ENCODE measurements at places on chromosomes 3 and 15. TPM values are rescaled to one million over a fixed set of nuclear protein-coding genes. Genes with fewer than 3 reads are reported as not detected.

Gene LSG1
- 59.9 TPM for total RNA-seq

Gene TRIM42
- total RNA-seq, result not detected

Gene NAALADL2
- total RNA-seq, result 1.6 TPM

Gene GABRG3
- 0.24 TPM for total RNA-seq

Gene TNNC1
- total RNA-seq, result 7.7 TPM

Gene DLEC1
- 2.0 TPM for total RNA-seq

Gene AADAC
- not detected for total RNA-seq

Gene DNASE1L3
- total RNA-seq, result not detected

GRCh38 chr3:71513081-71513480 is 70.4 kb downstream of the FOXP1 start:
- DNase-seq, result no peak
- H3K4me3 ChIP-seq, result no peak overlapping the region
- H3K36me3 ChIP-seq, result no peaks in the 10 kb centered on the region
- no peaks in the 10 kb centered on the region for H3K27me3 ChIP-seq

GRCh38 chr3:189624130-189624529 is 7.1 kb upstream of the TP63 start:
- no peak for DNase-seq
- no peak overlapping the region for H3K27ac ChIP-seq
- H3K4me1 ChIP-seq, result no peaks in the 10 kb centered on the region
- H3K4me3 ChIP-seq, result no peak overlapping the region
- no peaks in the 10 kb centered on the region for H3K27me3 ChIP-seq

DNA sequence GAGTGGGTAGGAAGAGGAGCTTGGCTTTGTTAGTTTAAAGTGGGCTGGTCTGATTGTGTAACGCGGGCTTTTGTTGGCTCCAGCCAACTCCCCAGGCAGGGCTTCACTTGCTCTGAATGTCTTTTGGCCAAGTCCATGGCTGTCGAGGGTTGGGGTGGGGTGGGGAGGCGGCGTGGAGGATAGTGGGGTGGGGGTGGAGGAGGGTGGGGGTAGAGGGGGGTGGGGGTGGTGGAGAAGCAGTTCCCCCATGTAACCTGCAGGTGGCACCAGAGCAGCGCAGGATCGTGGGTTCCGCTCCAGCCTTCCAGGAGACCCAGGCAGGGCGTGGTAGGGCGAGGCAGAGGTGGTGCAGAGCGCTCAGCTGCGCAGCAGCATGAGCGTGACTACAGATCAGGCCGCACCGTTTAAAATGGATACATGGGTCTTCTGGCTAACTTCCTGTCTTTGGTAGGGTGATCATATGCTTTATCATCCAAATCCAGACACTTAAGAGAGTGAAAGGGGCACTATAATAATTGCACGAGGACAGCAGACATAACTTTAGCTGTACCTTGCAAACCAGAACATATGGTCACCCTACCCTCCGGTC is 28.3 kb downstream of the GOLGA6A start:
- no peaks in the 10 kb centered on the region for H3K36me3 ChIP-seq
- no peak overlapping the region for H3K4me3 ChIP-seq
- peak; percentile 80 for DNase-seq
- no peak overlapping the region for H3K27ac ChIP-seq
- H3K4me1 ChIP-seq, result no peaks in the 10 kb centered on the region

- no peak overlapping the region for H3K4me3 ChIP-seq
- no peaks in the 10 kb centered on the region for H3K4me1 ChIP-seq
- no peak for DNase-seq
- no peaks in the 10 kb centered on the region for H3K27me3 ChIP-seq
Observed at GRCh38 chr3:152330559-152330958, 61.8 kb downstream of the MBNL1 start.

GRCh38 chr3:146227486-146227885 is 23.4 kb downstream of the PLSCR4 start:
- H3K4me1 ChIP-seq, result no peaks in the 10 kb centered on the region
- DNase-seq, result no peak
- peaks cover 5% of the 10 kb centered on the region for H3K36me3 ChIP-seq
- H3K27me3 ChIP-seq, result no peaks in the 10 kb centered on the region

DNA sequence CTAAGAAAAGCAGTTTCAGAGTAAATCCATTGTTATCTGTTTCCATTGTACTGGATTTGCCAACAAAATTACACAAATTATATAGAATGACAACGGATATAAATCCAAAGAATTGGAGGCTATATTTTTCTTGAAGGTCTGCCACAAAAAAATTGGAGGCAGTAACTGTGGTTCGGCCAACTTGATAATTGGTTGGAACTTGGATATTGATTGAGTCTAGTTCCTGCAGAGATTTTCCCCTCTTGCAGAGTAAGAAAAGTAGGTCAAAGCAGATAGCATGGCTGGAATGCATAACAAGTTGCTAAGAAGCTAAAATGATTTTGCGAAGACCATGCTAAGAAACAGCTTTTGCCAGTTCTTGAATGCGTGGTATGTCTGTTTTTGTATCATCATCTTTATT is 269.6 kb upstream of the CFAP20DC start:
- no peak for DNase-seq
- H3K36me3 ChIP-seq, result no peaks in the 10 kb centered on the region
- no peaks in the 10 kb centered on the region for H3K4me1 ChIP-seq
- no peak overlapping the region for H3K4me3 ChIP-seq
- H3K27me3 ChIP-seq, result no peaks in the 10 kb centered on the region

GRCh38 chr3:41272667-41273066 is 73.4 kb downstream of the CTNNB1 start:
- H3K4me3 ChIP-seq, result no peak overlapping the region
- H3K36me3 ChIP-seq, result peaks cover 8% of the 10 kb centered on the region
- no peaks in the 10 kb centered on the region for H3K4me1 ChIP-seq
- DNase-seq, result no peak

DNA sequence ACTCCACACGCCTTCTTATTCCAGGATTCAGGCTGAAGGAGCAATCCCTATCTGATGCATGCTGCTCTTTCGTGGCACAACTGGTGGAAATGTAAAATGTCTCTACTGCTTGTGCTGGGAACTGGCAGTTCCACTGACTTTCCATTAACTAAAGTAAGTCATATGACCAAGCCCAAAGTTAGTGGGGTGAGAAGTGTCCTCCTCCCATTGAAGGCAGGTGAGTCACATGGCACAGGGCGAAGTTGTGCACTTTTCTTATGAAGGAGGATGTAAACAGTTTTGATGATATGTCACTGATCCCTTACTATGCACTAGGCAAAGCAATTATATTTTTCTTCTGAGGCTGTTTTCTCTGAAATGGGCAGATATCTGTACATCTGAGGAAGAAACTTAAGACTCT is 51.6 kb downstream of the SLC7A14 start:
- no peaks in the 10 kb centered on the region for H3K4me1 ChIP-seq
- no peak overlapping the region for H3K27ac ChIP-seq
- no peaks in the 10 kb centered on the region for H3K36me3 ChIP-seq
- H3K4me3 ChIP-seq, result no peak overlapping the region
- no peak for DNase-seq

- DNase-seq, result no peak
- H3K36me3 ChIP-seq, result peaks cover 13% of the 10 kb centered on the region
- no peaks in the 10 kb centered on the region for H3K4me1 ChIP-seq
- no peaks in the 10 kb centered on the region for H3K27me3 ChIP-seq
Observed at GRCh38 chr15:52137432-52138357, 25.1 kb upstream of the BCL2L10 start.

DNA sequence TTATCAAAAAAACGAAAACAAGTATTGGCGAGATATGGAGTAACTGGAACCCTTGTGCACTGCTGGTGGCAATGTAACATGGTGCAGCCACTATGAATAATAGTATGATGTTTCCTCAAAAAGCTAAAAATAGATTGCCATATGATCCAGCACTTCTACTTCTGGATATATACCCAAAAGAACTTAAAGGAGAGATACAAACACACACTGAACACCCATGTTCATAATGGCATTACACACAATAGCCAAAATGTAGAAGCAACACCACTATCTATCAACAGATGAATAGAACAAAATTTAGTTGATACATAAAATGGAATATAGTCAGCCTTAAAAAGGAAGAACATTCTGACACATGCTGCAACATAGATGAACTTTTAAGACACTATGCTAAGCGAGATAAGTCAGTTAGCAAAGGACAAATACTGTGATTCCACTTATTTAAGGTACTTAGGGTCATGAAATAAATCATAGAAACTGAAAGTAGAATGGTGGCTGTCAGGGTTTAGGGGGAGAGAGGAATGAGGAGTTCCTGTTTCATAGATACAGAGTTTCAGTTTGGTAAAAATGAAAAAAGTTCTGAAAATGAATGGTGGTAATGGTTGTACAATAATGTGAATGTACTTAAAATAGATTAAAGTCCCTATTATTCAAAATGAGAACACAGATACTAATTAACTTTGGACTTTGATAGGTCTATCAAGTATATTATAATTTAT is 59.4 kb upstream of the IMPG2 start:
- H3K27me3 ChIP-seq, result no peaks in the 10 kb centered on the region
- no peak for DNase-seq
- no peak overlapping the region for H3K4me3 ChIP-seq
- H3K36me3 ChIP-seq, result no peaks in the 10 kb centered on the region
- no peaks in the 10 kb centered on the region for H3K4me1 ChIP-seq

- no peak overlapping the region for H3K4me3 ChIP-seq
- H3K27me3 ChIP-seq, result no peaks in the 10 kb centered on the region
- no peaks in the 10 kb centered on the region for H3K36me3 ChIP-seq
- no peak for DNase-seq
Observed at GRCh38 chr3:97999103-97999502, 26.9 kb upstream of the RIOX2 start.

- no peak overlapping the region for H3K27ac ChIP-seq
- no peaks in the 10 kb centered on the region for H3K4me1 ChIP-seq
- H3K27me3 ChIP-seq, result no peaks in the 10 kb centered on the region
- no peak for DNase-seq
Observed at GRCh38 chr3:166177130-166177529, 339.9 kb upstream of the BCHE start.

GRCh38 chr3:54936561-54936960 is 8.7 kb upstream of the LRTM1 start:
- H3K27ac ChIP-seq, result no peak overlapping the region
- H3K27me3 ChIP-seq, result no peaks in the 10 kb centered on the region
- no peak overlapping the region for H3K4me3 ChIP-seq
- H3K36me3 ChIP-seq, result no peaks in the 10 kb centered on the region
- no peak for DNase-seq

DNA sequence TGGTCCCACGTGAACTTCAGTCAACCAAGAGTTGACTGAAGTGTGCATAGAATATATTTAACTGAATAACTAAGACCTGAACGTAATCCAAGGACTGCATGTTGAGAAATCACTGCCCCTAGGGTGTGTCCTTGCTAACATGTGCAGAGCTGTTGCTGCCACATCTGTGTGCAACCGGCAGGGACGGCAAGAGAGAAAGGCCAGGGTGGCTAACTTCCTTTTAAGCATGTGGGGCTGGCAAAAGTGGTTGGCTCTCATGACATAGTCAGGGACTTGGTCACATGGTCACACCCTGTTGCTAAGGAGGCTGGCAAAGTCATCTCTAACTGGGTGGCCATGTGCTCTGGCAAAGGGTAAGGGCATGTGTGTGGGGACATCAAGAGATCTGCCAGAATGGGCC is 52.4 kb downstream of the GASK1A start:
- no peak overlapping the region for H3K27ac ChIP-seq
- H3K27me3 ChIP-seq, result no peaks in the 10 kb centered on the region
- H3K4me1 ChIP-seq, result no peaks in the 10 kb centered on the region
- DNase-seq, result no peak
- H3K4me3 ChIP-seq, result no peak overlapping the region
- no peaks in the 10 kb centered on the region for H3K36me3 ChIP-seq

GRCh38 chr3:114214542-114215341 is 22.6 kb downstream of the ZNF80 start:
- H3K4me3 ChIP-seq, result no peak overlapping the region
- H3K4me1 ChIP-seq, result peaks cover 9% of the 10 kb centered on the region
- no peaks in the 10 kb centered on the region for H3K36me3 ChIP-seq
- DNase-seq, result no peak
- H3K27me3 ChIP-seq, result no peaks in the 10 kb centered on the region

DNA sequence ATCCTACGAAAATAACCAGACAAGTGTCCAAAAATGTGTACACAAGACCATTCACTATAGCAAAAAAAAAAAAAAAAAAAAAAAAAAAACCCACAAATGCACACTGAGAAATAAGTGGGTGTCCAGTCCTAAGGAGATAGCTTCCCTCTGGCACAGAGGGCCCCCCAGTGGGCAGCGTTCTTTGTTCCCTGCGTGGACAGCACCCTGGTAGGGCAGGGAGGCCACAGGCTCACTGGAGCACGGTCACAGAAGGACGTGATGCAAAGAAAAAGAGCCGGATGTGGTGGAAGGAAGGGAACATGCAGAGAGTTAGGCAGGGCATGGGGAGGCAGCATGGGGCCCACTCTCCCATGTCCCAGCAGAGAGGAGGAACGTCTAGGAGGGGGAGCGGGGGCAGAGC is 210.7 kb upstream of the NSMCE3 start:
- no peaks in the 10 kb centered on the region for H3K36me3 ChIP-seq
- no peak overlapping the region for H3K27ac ChIP-seq
- H3K4me1 ChIP-seq, result peaks cover 4% of the 10 kb centered on the region

DNA sequence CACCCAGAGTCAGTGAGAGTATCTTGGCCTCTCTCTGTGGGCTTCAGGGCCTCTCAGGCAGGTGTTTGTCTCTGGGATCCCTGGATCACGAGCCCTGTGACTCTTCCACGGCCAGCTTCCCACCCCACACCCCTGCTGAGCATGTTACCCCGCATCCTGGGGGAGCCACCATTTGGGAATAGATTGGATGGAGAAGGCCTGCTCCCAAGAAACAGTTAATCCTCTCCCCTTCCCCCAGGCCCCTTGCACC is 15.5 kb upstream of the SRP14 start:
- DNase-seq, result no peak
- H3K36me3 ChIP-seq, result no peaks in the 10 kb centered on the region
- H3K27ac ChIP-seq, result no peak overlapping the region

- no peak for DNase-seq
- H3K27me3 ChIP-seq, result no peaks in the 10 kb centered on the region
- no peak overlapping the region for H3K27ac ChIP-seq
- H3K4me1 ChIP-seq, result peaks cover 11% of the 10 kb centered on the region
Observed at GRCh38 chr3:55583475-55583874, 96.4 kb upstream of the WNT5A start.

DNA sequence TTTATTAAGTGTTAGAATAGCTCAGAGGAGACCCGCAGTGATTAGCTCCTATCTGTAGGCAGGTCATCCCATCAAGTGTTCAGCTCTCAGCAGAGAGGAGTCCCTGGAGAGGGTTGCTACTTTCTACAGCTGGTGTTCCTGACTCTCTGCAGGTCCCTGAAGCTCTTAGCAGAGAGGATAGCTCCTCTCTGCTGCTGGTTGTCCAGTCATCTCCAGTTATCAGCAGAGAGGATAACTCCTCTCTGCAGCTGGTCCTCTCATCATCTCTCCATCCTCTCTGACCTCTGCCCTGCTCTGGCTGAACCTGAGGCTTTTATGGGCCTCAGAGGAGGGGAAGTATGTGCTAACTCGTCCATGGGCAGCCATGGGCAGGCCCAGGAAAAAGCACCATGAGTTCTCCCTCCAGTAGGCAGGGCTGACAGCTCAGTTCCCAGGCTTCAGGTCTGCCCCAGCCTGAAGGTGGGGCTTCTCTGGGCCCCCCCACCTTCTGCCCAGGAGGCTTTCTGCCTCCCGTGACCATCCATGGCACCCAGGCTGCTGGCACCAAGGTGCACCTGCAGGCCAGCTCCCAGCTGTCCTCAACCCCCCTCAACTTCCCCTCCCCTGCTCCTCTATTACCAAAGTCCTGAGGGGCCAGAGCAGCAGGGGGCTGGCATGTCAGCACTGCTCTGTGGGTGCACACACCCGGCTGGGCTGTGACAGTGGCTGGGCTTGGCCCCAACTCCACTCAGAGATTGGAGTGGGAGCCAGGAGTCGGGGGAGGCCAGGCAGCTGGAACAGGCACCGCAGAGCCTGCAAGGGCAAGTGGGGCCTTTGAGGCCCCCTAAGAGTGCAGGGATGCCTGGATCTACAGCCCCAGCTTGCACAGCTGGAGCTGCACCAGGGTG is 98.9 kb upstream of the FRMD4B start:
- H3K4me3 ChIP-seq, result no peak overlapping the region
- no peaks in the 10 kb centered on the region for H3K27me3 ChIP-seq
- no peak overlapping the region for H3K27ac ChIP-seq
- no peaks in the 10 kb centered on the region for H3K4me1 ChIP-seq
- no peak for DNase-seq
